ENCODE measurements at places on chromosomes 2 and 18. TPM values are rescaled to one million over a fixed set of nuclear protein-coding genes. Genes with fewer than 3 reads are reported as not detected.
A peak's percentile ranks its signal among the peaks of the same experiment; 100 is the strongest.

- H3K27ac ChIP-seq = no peak overlapping the region
- H3K36me3 ChIP-seq = no peaks in the 10 kb centered on the region
- no peaks in the 10 kb centered on the region for H3K27me3 ChIP-seq
- H3K4me3 ChIP-seq = no peak overlapping the region
- H3K4me1 ChIP-seq = no peaks in the 10 kb centered on the region
These were observed 87.7 kb downstream of the TMEM18 start for GRCh38 chr2:589281-590130.

Gene C18orf54
- 0.94 TPM for polyA plus RNA-seq

- H3K4me3 ChIP-seq = no peak overlapping the region
- DNase-seq = no peak
- peaks cover 69% of the 10 kb centered on the region for H3K36me3 ChIP-seq
- H3K27me3 ChIP-seq = no peaks in the 10 kb centered on the region
- H3K4me1 ChIP-seq = peaks cover 17% of the 10 kb centered on the region
These were observed 6.5 kb downstream of the NAGK start for GRCh38 chr2:71074893-71075395.

DNA sequence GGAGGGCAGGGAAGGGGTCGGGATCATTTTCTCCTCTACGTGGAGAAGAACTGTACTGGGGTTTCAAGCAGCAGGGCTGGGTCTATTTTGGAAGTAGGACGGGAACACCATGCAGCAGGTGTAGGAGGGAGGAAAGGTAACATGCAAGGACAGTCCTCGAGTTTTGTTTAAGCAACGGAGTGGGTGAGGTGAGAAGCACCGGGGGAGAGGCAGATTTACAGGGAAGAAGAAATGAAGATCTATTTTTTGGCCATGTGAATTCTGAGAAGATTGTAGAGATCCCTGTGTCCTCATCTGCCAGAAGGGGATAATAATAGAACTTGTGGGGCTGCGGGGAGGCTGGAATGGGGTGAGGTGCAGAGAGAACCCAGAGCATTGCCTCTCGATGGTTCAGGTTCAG lies 85.6 kb downstream of the INPP5D start:
- H3K36me3 ChIP-seq = peaks cover 10% of the 10 kb centered on the region
- no peak for DNase-seq
- no peak overlapping the region for H3K27ac ChIP-seq
- H3K4me1 ChIP-seq = no peaks in the 10 kb centered on the region
- no peak overlapping the region for H3K4me3 ChIP-seq

GRCh38 chr18:26550998-26551694 lies 2.8 kb upstream of the KCTD1 start:
- no peaks in the 10 kb centered on the region for H3K36me3 ChIP-seq
- peak overlapping the region; percentile 67 for H3K4me3 ChIP-seq
- peaks cover 29% of the 10 kb centered on the region for H3K4me1 ChIP-seq
- peak overlapping the region; percentile 35 for H3K27ac ChIP-seq
- peaks cover 26% of the 10 kb centered on the region for H3K27me3 ChIP-seq
- peak; percentile 21 for DNase-seq

DNA sequence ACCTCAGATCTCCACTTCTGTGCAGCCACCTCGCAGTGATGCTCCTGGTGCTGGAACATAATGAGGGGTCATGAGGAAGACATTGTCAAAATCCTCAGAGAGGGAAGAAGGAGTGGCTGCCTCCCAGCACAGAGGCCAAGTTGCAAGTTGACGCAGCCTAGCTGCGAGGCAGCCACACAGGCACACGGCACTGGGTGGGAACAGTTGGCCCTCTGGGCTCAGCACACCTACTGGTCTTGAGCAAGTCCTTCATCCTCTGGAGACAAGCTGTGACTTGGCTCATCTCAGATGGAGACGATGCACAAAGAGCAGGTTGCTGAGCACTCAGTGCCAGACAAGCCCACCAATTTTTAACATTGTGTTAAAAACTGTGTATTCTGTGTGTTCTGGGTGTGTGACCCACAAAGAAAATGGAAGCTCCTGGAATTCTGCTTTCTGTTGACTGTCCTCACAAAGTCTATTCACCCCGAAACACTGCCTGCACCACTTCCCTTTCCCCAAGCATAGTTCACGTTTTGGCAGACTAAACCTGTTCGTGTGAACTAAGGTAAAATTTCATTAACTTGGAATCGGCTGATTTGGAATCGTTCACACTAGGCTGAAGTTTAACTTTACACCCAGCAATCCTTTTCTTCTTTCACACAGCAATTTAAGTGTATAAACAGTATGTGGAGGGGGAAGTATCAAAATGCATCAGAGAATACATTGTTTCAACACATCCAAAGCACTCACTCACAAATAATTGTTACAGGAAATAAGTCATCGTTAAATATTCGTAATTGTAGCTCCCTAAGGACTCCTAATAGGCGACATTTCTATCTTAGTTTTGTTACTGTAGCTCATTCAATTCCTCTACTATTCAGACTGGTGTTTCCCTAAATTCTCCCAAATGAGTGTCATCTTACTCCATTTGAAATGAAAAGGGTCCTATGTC lies 266.6 kb upstream of the ID2 start:
- DNase-seq = no peak
- no peaks in the 10 kb centered on the region for H3K36me3 ChIP-seq
- no peaks in the 10 kb centered on the region for H3K4me1 ChIP-seq
- H3K27ac ChIP-seq = no peak overlapping the region
- no peaks in the 10 kb centered on the region for H3K27me3 ChIP-seq

Gene RSAD2
- polyA plus RNA-seq = 2.9 TPM

Gene FKBP7
- 10.1 TPM for polyA plus RNA-seq

DNA sequence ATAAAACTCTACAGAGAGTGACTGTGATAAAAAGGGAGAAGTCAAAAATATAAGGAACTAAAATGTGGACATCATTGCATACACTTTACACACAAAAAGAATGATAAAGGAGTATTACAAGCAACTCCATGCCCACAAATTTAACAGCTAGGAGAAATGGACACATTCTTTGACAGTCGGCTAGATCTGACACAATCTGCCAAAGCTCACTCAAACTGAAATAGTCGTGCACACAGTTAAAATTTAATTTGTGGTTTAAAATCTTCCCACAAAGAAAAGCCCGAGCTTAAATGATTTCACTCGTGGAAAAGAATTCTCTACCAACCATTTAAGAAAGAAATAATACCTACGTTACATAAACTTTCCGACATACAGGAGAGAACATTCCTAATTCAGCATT lies 132.4 kb downstream of the ZAP70 start:
- H3K4me3 ChIP-seq = no peak overlapping the region
- H3K27me3 ChIP-seq = no peaks in the 10 kb centered on the region
- no peaks in the 10 kb centered on the region for H3K36me3 ChIP-seq
- no peak for DNase-seq
- H3K27ac ChIP-seq = no peak overlapping the region

- H3K36me3 ChIP-seq = no peaks in the 10 kb centered on the region
- H3K27ac ChIP-seq = no peak overlapping the region
- H3K4me1 ChIP-seq = peaks cover 9% of the 10 kb centered on the region
- H3K27me3 ChIP-seq = no peaks in the 10 kb centered on the region
These were observed 208.4 kb downstream of the LNPK start for GRCh38 chr2:175793648-175794047.

DNA sequence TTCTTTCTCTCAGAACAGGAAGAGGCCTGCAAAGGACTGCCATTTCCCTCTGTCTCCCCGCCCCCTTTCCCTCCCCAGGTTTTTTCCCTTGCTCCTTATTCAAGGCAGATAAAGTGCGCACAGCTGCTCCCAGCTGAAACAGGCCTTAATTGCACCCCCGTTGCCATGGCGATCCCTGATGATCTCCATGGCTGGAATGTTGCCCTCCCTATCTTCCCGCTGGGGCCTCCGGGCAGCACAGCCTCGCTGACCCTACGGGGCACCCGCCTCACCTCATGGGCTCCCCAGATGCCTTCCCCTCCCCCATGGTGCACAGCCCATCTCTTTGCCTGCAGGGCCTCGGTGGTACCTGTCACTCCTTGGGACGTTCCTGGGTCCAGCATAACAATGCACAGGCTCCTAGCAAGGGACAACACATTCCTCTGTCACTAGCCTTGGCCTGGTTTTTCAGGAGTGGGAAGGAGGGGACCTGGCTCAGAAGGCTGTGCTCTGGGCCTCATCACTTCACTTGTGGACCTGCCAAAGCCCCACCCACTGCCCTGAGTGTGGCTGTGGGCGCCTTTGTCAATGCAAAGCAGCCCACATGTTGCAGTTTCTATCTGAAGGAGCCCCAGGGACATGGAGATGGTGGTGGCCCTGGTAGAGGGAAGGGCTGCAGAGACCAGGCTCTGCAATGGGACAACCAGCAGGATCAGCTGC lies 115.0 kb downstream of the CELF4 start:
- peaks cover 5% of the 10 kb centered on the region for H3K4me1 ChIP-seq
- H3K27me3 ChIP-seq = no peaks in the 10 kb centered on the region
- DNase-seq = peak; percentile 20
- no peak overlapping the region for H3K27ac ChIP-seq
- no peaks in the 10 kb centered on the region for H3K36me3 ChIP-seq

DNA sequence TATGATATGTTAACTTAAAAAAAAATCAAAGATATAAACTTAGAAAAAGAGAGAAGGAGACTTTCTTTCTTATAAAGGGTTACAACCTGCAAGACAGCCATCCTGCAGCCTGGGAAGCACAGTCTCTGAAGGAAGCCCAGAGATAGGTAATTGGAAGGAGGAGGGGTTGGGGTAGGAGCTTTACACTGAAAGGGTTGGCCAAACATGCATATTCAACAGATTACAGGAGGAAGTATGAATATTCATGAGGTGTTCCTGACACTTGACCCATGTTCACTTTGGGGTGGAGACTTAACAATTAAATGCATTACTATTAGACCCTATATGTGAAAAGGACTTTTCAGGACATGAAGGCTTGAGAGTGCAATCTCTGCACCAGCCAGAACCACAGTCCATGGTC lies 71.7 kb upstream of the CDH2 start:
- H3K27ac ChIP-seq = no peak overlapping the region
- no peaks in the 10 kb centered on the region for H3K4me1 ChIP-seq
- H3K27me3 ChIP-seq = no peaks in the 10 kb centered on the region
- H3K36me3 ChIP-seq = no peaks in the 10 kb centered on the region
- no peak for DNase-seq
- H3K4me3 ChIP-seq = no peak overlapping the region

Gene SFTPB
- 0.83 TPM for polyA plus RNA-seq

DNA sequence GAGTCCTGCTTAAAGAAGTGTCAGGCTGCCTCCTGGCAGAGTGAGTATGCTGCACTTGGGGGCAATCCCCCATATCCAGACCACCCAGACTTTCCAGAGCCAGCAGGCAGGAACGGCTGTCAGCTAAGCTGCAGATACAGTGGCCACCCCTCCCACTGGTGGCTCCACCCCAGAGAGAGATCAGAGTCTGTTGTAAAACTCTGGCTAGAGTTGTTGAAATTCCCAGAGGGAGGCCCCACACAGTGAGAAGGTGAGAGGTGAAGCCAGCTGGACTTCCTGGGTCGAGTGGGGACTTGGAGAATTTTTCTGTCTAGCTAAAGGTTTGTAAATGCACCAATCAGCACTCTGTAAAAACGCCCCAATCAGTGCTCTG lies 533.8 kb upstream of the ACVR2A start:
- H3K27ac ChIP-seq = no peak overlapping the region
- H3K27me3 ChIP-seq = no peaks in the 10 kb centered on the region

- H3K27me3 ChIP-seq = no peaks in the 10 kb centered on the region
- no peak for DNase-seq
- no peak overlapping the region for H3K27ac ChIP-seq
These were observed 262.0 kb downstream of the MEIS1 start for GRCh38 chr2:66696886-66697285.

Gene MC2R
- polyA plus RNA-seq = not detected

- H3K27me3 ChIP-seq = no peaks in the 10 kb centered on the region
- no peak overlapping the region for H3K4me3 ChIP-seq
- H3K27ac ChIP-seq = no peak overlapping the region
- no peak for DNase-seq
- no peaks in the 10 kb centered on the region for H3K36me3 ChIP-seq
- H3K4me1 ChIP-seq = no peaks in the 10 kb centered on the region
These were observed 1545.5 kb downstream of the SUCLG1 start for GRCh38 chr2:82913566-82913965.

DNA sequence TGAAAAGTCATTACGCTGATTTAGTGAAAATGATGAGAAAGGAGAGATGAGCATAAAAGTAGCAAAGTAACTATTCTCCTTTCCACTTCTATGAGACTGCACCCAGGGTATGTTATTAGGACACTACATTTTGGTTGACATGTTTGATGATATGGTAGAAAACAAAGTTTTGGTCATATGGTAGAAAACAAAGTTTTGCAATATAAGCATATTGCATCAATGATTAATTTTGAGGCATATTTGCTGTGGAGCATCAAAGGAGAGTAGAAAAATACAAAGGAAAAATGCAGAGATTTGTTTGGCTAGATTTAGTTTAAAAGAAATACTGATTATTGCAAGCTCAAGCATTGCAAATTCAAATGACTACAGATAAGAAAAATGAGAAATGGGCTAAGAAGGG lies 182.1 kb downstream of the KCNH7 start:
- H3K27ac ChIP-seq = no peak overlapping the region
- H3K4me3 ChIP-seq = no peak overlapping the region
- H3K4me1 ChIP-seq = no peaks in the 10 kb centered on the region
- no peak for DNase-seq
- no peaks in the 10 kb centered on the region for H3K36me3 ChIP-seq
- no peaks in the 10 kb centered on the region for H3K27me3 ChIP-seq

DNA sequence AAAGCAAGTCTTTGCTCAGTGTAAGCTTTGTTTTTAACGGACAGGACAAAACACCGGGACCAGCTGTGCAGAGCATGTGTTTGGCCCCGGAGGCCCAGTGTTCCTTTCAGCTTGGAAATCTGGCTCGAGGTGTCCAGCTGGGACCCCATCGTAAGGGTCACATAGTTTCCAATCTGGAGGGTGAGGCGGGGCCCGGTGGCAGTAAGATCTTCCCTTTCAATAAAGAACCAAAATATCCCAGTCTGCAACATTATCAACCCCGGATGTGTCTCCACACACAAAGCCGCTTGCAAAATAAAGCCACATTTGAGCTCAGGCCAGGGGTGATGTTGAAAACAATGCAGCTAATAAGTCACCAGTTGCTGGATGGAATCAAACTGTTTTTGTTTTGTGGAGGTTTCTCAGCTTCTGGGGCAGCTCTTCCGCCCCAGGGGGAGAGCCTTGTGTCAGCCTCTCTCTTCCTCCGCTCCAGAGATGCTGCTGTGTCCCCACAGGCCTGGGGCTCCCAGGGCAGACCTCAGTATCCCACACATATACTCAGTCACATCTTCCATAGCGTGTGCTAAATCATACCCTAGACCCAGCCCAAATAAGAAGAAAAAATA lies 138.6 kb upstream of the GLI2 start:
- no peaks in the 10 kb centered on the region for H3K27me3 ChIP-seq
- DNase-seq = peak; percentile 44
- no peaks in the 10 kb centered on the region for H3K4me1 ChIP-seq
- H3K4me3 ChIP-seq = no peak overlapping the region
- peak overlapping the region; percentile 76 for H3K27ac ChIP-seq
- no peaks in the 10 kb centered on the region for H3K36me3 ChIP-seq
